Vagina (tissue), 2 donors: ENCODE measurements at places on chromosomes 4 and X.

- no peak for DNase-seq
Measured at GRCh38 chr4:114472269-114473032, 126.2 kb upstream of the UGT8 start.

DNA sequence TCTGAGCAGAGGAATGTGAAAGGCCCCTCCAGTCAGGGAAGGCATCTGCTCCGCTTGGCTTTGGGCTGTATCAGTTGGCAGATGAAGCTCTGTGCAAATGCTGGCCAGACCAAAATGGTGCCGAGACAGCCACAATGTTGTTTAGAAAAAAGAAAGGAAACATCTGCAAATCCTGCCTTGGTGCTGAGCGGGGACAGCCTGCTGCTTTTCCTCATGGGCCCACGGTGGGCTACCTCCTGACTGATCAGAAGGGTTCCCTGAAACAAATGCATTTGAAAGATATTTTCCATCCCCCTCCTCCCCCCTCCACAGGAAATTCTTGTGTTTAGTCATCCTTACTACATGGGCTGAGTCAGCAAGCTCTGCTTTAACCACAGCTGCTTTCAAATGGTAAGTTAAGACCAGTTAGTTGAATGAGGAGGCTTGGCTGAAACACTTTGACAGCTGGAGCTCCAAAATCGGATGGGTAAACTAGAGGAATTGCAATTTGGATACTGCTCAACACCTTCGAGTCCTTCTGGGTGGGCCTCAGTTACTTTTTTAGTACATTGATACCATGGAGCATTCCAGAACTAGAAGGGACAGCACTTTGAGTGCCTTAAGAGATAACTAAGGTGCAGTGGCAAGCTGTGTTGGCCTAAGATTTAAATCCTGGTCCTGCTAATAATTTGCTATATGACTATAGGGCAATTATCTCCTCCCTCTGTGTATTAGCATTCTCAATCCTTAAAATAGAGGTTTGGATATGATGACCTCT lies 36.0 kb downstream of the PLAC1 start:
- no peak for DNase-seq

- no peak for DNase-seq
Measured at GRCh38 chrX:30786374-30786773, 102.7 kb downstream of the TAB3 start.

DNA sequence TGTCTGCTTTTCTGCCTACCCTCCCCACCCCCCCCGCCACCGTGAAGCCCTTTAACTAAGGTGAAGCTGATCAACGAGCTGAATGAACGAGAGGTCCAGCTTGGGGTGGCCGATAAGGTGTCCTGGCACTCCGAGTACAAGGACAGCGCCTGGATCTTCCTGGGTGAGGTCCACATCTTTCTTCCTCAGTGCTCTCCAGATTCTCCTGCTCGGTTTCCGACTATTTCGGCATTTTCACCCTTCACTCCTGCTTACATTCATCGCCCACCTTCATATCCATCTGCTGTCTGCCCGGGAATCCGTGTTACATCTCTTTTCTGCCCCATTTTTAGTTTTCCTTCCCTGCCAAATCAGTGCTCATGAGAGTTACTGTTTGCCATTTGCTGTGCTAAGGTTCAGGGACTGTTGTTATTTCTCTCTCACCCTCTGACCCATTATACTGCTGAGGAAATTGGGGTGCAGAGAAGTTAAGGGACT lies 459 bp downstream of the RBMX2 start:
- no peak for DNase-seq

DNA sequence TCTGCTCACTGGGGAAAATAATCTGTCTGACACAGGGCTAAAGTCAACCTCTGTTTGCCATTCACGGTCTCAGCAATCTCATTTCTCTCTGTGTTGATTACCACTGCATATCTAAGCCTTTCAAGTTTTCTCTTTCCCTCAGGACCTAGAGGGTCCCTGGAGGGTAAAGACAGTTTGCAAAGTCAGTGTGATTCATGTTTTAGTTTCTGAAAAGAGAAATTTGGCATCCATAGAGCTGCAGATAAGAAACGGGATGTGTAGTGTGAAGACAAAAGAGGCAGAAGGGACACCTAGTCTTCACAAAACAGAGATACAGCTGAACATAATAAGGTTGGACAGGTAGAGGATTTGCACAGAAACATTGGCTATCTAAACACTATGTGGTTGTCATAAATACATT lies 34.5 kb upstream of the KDR start:
- no peak for DNase-seq

GRCh38 chr4:14151101-14151500 lies 523.6 kb upstream of the BOD1L1 start:
- no peak for DNase-seq

DNA sequence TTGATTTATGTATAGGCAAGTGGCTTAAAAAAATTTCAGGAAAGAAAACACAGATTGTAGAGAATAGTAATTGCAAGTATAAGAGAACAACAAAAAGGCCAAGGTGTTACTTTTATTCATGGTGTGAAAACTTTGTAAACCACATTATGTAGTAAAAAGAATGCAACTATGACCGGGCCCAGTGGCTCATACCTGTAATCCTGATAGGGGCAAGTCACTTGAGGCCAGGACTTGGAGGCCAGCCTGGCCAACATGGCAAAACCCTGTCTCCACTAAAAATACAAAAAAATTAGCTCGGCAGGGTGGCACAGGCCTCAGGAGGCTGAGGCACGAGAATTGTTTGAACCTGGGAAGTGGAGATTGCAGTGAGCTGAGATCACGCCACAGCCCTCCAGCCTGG lies 131.7 kb downstream of the DCK start:
- no peak for DNase-seq

DNA sequence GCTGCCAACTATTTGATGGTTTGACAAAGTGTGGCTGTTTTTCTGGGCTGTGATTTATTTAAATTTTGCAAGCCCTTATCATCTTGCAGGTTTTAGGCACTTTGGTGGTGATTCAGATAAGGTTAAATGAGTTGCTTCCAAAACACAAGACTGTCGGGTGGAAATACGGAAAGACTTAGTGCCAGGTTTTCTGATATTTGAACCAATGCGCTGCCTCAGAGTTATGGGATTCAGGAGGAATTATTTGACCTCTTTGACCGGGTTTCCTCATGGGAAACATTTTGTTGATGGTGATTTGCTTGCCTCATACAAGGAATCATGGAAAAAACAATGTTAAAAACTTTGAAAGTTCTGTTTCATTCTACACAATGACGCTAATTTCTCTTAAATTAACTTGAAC lies 136.1 kb upstream of the MAP9 start:
- no peak for DNase-seq

- DNase-seq: no peak
Measured at GRCh38 chr4:55032179-55032578, 93.2 kb downstream of the KDR start.

GRCh38 chr4:8157944-8158709 lies 486 bp downstream of the ABLIM2 start:
- no peak for DNase-seq

- no peak for DNase-seq
Measured at GRCh38 chr4:101347267-101347556, at the start of gene PPP3CA. PPP3CA (minus strand) TSS chr4:101347526.

- DNase-seq: no peak
Measured at GRCh38 chr4:40606239-40606767, 23.4 kb downstream of the RBM47 start.

GRCh38 chr4:181261279-181261678 lies 981.9 kb upstream of the TENM3 start:
- no peak for DNase-seq

- no peak for DNase-seq
Measured at GRCh38 chr4:122259849-122260248, 107.7 kb downstream of the BLTP1 start.

DNA sequence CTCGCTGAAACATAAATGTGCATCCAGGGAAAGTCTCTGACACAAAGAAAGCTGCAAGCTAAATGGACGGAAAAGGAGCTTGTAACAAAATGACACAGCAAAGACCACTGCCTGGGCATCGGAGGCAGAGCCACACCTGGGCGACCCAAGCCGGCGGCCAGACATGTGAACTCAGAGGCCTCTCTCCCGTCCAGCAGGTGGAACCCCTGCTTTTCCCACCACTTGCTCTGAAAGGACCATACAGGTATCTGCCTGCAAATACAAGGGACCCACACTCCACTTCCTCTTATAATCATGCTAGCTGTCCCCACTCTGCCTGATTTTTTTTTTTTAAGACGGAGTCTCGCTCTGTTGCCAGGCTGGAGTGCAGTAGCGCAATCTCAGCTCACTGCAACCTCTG lies 12.0 kb downstream of the CPLX1 start:
- no peak for DNase-seq

- DNase-seq: no peak
Measured at GRCh38 chr4:37928426-37929416, 31.5 kb upstream of the PTTG2 start.

GRCh38 chr4:8912506-8912905 lies 40.9 kb upstream of the HMX1 start:
- DNase-seq: no peak

- DNase-seq: no peak
Measured at GRCh38 chr4:45155081-45155777, 428.9 kb upstream of the GNPDA2 start.

GRCh38 chrX:130136496-130136895 lies 26.2 kb upstream of the ELF4 start:
- no peak for DNase-seq

GRCh38 chrX:144327495-144327894 lies 443.6 kb downstream of the UBE2NL start:
- no peak for DNase-seq

- no peak for DNase-seq
Measured at GRCh38 chrX:11423362-11423818, 130.2 kb downstream of the AMELX start.

- DNase-seq: no peak
Measured at GRCh38 chr4:136742333-136742732, 790.0 kb downstream of the PCDH18 start.

DNA sequence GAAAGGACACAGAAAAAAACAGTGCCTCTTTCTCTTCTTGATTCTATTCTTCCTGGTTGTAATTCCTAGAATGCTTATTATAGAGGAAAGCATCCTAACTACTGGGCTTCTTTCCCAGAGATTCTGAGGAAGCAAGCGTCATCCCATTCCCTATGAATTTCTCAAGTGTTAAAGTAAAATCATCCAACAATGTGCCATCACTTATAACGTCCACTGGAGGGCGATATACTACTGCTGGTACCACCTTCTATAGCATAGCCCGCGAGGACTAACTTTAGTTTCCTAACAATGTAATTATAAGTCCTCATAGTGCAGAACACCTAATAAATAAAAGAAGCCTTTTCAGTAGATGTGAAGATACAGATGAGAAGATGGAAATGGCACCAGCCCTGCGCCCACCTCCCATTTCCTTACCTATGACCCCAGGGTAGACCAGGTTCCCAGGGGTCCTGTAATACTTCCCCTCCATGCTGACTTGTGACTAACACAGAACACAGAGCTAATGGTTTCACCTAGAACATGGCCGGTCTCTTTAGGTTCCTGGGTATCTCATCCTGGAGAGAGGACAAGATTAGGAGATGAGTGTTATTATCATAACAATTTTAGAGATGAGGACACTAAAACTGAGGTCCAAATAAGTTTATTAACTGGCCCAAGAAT lies 4.2 kb downstream of the CENPVL3 start:
- no peak for DNase-seq

DNA sequence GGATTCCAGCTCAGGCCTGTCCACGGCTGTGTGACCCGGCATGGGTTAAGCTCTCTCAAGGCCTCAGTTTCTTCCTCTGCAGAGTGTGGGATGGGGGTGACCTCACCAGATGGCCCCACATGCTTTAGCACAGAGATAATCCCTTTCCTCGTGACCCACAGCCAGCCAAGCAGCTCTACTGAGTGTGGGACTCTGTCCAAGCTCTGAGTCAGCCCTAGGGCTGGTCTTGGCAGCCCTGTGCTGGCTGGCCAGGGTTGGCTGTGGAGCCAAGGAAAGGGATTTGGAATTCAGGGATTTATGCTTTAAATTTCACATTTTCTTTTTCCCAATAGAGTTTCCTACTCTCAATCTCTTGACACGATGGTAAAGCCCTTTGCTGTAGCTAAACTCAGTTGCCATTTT lies 19.7 kb upstream of the SPON2 start:
- DNase-seq: peak; percentile 96

- no peak for DNase-seq
Measured at GRCh38 chr4:11201256-11201655, 227.4 kb downstream of the HS3ST1 start.

GRCh38 chr4:139547979-139548378 lies 8.0 kb downstream of the SETD7 start:
- DNase-seq: no peak

DNA sequence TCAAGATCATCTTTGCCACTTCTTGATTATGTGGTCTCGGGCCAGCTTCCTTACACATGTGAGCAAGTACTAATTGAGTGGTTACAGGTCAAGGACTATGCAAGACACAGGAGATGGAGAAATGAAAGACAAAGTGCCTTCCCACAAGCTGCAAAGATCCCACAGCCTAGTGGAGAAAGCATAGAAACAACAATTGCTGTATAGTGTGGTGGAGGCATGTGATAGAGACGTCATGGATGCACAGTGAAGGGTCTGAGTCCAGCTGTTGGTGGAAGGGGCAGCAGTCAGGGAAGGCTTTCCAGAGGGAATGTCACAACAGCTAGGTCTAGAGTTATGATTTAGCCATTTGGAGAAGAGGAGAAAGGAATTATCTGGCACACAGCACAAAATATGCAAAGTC lies 210.6 kb downstream of the KDR start:
- no peak for DNase-seq

- no peak for DNase-seq
Measured at GRCh38 chrX:153902385-153902784, 2.1 kb upstream of the AVPR2 start.

- no peak for DNase-seq
Measured at GRCh38 chr4:153634738-153635353, 49.2 kb upstream of the TLR2 start.

GRCh38 chrX:43315622-43316021 lies 340.5 kb upstream of the MAOA start:
- DNase-seq: no peak

DNA sequence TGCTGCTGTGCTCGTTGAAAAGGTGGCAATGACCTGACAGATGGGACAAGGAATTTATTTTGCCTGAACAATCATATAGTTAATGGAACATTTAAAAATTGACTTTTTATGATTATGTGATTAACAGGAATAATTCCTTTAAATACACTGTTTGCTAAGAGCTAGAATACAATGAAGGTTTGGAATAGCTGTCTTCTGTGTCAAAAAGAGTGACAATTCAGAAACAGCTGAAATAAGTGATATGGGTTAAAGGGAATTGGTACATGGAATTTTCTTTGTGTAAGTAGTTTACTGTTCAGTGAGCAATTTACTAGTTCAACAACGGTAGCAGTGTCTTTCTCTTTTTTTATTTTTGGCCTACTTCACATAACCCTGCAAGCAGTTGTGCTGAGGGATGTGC lies 1083.5 kb upstream of the GRID2 start:
- DNase-seq: no peak

DNA sequence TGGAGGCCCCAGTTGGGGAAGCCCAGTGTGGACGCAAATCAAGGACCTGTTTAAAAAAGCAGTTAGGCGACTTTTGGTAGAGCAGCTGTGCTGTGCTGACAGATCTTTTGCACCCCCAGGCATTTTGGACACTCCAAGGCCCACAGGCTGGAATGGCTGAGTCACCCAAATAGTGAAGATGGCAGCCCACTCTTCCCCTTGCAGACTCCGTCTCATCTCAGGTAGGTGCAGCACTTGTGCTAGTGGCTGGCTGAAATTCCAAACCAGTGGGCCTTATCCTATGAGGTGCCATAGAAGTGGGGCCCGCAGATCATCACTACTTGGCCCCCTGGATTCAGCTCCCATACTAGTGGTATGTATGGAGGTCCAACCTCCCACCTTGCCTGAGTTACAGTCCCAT lies 42.8 kb downstream of the CPXCR1 start:
- DNase-seq: no peak
